Activated T-helper 9 cell treated with anti-CD3 and anti-CD28 coated beads, Interleukin-2, amount 50 U/mL, for 16 hours (primary cell): ENCODE measurements at places on chromosomes 16 and 17.

- DNase-seq: no peak
Measured at GRCh38 chr16:74296104-74296431, 546 bp upstream of the PSMD7 start.

GRCh38 chr16:75246504-75247205 is 4.8 kb downstream of the BCAR1 start:
- DNase-seq: no peak

DNA sequence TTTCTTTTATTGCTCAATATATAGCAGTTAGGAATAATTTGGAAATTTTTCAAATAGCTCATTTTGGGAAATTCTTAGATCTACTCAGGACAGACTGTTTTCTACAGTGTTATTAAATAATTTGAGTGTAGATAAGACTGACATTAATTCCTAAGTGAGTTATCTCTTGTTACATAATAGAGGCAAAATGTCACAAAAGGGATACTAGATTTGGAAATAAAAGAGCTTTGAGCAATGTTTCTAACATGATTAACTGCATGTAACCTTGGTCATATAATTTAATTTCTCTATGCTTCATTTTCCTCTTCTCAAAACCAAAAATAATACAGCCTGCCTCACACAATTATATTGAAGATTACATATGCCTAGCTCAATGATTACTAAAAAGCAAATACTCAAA is 16.3 kb upstream of the KIF2B start:
- no peak for DNase-seq

DNA sequence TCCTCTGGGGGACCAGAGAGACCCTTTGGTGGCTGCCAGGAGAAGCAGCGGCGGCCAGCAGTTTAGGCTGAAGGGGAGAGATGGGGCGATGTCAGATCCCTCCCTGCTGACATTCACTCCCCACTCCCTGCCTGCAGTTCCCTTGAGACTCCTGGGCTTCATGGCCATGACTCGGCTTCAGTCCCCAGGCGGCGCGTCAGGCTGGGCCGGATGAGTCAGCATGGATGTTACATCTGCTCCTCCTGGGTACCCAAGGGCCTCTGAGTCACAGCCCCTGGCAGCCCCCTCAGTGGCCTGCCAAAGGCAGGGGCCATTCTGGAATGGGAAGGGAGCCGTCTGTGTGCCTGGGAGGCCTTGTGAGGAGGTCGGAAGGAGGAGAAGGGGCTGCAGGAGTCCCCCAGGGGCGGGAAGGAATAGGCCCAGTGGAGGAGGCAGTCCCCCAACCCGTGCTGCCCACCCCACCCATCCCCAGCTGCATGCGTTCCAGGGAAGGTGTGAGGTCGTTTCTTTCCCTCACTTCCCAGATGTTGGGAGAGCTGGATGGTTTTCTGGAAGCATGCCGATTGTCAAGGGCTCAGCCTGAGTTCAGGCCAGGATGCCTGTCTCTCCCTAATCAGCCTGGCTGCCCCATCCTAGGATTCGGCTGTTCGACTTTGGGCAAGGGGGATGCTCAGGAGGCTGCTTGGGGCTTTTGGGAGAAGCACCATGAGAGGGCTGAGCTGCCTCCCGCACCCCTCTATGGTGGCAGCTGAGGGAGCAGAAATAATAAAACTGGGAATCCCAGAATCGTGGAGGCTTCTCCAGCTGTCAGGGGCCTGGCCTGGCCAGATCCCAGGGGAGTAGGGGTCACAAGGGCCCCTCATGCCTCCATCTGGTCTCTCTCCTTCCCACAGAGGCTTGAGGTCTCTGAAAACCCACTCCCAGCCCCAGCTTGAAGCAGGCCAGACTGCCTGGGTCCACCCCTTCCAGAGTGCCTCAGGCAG is 9.7 kb downstream of the RHBDL3 start:
- no peak for DNase-seq

DNA sequence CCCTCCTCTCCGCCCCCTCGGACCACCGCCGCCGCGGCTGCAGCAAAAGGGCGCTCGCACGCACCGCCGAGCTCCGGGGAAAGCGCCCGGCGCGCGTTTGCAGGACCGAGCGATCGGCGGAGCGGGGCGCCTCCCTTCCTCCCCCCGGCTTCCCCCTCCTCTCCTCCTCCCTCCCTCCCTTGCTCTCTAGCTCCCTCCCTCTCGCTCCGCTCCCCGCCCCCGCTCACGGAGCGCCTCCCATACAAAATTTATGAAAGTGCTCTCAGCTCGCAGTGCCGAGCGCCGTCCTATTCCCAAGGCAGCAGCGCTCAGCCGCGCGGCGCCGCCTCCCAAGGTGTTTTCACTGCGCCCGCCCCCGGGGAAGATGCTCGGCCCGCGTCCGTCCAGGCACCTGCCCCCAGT is at the start of gene RTN4RL1:
RTN4RL1 (minus strand) TSS at position 115 of the 402 bp plus-strand sequence. CDS start 469 bp downstream, outside the sequence.
- DNase-seq: peak; percentile 64

- DNase-seq: no peak
Measured at GRCh38 chr16:89599451-89599858, 14.0 kb upstream of the DPEP1 start.

DNA sequence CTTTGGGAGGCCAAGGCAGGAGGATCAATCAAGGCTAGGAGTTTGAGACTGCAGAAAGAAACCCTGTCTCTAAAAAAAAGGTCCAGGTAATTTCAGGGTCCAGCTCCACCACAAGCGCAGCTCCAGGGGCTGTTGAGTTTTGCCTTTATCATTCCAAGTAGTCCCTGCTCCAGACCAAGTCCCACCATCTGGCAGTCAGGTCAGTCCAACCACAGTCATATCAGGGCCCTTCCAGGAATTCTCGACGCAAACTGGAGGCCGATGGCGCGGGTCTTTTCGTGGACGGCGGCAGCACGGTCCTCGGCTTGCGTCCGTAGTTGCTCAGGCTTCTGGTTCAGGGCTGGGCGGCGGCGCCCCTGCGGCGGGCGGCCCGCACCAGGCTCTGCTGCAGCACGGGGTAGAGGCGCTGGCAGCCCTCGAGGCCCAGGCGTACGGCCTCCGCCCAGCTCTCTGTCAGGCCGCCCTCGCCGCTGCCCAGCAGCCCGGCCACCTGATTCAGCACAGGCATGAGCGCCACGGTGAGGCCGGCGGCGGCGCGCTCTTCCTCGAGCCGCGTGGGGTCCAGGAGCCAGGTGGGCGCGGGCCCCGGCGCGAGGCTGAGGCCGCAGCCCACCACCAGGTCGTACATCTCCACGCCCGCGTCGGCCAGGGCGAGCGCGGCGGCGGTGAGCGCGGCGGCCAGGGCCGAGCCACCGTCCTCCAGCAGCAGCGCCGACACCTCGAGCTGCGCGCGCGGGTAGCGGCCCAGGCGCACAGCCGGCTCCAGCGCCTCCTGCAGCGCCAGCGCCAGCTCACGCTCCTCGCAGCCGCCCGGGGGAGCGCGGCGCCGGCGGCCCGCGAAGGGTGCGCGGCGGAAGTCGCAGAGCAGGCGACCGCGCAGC is 752 bp downstream of the EXOSC6 start:
- DNase-seq: peak; percentile 23

GRCh38 chr16:317583-317982 is 34.6 kb downstream of the PDIA2 start:
- DNase-seq: no peak

- no peak for DNase-seq
Measured at GRCh38 chr17:33487187-33487879, 194.2 kb upstream of the ASIC2 start.

DNA sequence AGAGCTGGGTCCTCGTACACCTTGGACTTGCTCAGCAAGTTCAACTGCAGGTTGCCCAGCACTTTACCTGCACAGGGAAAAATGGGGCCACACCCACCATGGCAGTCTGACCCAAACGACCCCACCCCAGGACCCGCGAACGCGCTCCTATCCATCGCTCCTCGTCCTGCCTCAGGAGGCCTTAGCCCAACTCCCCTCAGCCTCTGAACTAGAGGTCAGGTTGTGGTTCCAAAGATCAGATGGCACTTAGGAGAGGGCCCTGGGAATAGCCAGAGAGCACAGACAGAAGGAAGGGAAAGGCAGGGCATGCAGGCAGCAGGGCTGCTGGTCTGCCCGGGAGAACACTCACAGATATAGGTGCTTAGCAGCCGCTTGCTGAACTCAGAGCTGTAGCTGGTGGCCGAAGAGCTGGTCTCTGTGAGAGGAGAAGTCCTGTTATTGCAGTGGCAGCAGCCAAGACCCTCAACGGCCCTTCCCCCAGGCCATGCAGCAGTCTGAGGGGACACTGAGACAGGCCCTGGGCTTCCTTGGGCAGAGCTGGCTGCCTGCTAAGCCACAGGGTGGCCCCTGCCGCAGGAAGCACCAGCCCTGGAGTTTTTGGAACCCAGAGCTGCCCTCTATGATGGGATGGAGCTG is 6.9 kb downstream of the ZACN start:
- no peak for DNase-seq

DNA sequence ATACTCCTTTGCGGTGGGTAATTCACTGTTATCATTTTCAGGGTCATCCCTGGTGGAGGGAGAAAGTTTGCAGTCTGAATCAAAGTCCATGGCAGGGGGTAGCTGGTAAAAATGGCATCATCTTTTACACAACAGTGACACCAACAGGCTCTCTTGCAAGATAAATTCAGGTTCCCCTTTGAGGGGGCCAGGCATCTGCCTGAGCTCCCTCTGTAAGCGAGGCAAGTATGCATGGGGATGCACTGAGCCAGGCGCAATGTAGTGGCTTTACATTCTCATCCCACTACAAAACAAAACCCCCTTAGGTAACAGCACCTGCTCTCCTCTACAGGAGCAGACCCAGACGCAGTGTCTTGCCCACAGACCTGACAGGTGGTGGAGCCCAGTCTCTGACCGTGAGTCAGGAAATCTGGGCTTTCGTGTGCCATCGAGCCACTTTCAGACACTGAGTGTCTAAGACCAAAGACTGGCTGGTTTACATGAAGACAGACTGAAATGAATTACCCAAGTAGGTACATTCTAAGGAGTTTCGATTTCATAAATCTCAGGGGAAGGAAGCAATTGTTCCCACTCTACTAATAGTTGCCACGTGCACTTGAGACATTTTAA is 17.7 kb downstream of the LITAFD start:
- no peak for DNase-seq

- no peak for DNase-seq
Measured at GRCh38 chr17:65664266-65664665, 102.8 kb upstream of the AXIN2 start.
